Activated CD8-positive, alpha-beta memory T cell treated with anti-CD3 and anti-CD28 coated beads for 48 hours (primary cell): ENCODE measurements at places on chromosomes 6 and 20.
A peak's percentile ranks its signal among the peaks of the same experiment; 100 is the strongest.

GRCh38 chr20:13694420-13695150, 55.9 kb upstream of the TASP1 start:
- DNase-seq, result no peak

DNA sequence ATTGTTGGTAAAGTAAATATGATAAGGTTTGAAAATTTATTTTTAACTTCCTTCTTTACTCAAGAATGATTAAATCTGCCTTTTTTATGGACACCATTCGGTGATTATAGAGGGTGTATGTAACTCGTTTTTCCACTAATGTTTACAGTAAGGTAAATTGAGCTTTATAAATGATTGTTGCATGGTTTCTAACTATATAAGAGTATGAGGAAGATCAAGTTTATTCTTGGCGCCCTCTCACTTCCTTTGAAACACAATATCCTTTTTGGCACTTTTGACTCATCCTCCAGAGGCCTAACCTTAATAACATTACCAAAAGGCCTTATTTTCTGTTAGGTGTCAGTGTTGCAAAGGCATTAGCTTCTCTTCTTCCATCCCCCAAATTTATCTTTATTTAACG, 41.8 kb upstream of the MTRF1L start:
- no peak for DNase-seq

- no peak for DNase-seq
These were observed 58.4 kb downstream of the TRIM38 start for GRCh38 chr6:26021001-26021349.

DNA sequence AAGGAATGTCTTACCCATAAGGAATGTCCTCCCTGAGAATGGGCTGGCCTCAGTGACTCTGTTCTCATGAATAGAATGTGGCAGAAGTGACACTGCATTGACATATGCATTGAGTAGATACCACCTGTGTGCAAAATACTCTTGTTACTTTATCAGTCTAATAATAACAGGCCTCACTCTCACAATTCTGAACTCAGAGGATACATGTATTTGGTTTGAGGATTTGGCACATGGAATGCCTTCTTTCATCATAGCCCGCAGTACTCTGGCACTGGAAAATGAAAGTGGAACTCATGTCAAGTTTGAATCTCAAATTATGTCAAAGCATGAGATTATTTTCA, 52.9 kb upstream of the PLCB4 start:
- DNase-seq, result no peak

DNA sequence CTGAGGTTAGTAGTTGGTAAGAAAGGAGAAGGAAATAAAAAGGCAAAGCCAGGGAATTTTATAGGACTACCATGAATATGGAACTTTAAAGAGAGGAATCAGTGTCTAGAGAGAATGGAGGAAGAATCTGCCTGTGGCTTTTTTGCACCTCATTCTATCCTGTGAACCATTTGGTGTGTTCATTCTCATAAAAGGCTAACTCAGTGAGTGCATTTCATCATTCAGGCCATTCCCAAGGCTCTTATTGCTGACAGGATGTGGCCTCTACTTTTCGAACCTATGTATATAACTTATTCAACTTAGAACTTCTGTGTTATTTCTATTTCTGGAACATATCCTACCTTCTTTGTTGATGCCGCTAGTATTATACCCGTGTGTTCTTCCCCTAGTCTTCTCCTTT, 27.1 kb downstream of the HSF2 start:
- DNase-seq, result no peak

DNA sequence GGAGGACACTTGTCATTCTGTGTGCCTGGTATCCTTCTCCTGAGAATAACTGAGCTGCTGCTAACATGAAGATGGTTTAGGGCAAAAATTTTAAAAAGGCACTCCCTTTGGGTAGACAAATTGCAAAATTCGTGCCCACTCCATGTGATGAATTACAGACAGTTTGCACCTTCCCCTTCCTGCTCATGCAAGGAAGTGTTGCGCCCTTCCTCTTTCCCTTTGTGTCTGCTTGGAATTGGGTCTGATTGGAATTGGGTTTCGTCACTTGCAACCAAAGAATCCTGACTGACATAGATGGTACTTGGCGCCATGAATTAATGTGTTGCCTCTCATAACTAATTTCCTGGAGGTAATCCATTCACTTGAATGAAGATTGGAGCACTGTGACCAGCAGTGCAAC, 62.3 kb upstream of the SHLD1 start:
- DNase-seq, result no peak

DNA sequence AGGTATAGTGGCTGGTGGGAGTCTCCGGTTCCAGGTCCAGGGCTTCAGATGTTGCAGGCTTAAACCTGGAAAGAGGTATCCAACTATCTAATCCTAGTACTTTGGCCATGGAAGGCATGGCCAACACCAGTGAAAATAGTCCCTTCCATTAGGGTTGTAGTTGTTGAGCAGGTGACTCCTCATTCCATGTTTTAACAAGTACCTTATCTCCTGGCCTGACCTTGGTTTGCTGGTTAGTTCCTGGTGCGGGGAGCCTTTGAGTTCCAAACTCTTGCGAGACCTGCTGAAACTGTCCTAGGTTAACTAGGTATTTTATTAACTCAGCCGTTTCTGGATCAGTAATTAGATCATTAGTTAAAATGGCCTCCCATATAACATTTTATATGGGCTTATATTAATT, 165.1 kb upstream of the PROKR2 start:
- no peak for DNase-seq

DNA sequence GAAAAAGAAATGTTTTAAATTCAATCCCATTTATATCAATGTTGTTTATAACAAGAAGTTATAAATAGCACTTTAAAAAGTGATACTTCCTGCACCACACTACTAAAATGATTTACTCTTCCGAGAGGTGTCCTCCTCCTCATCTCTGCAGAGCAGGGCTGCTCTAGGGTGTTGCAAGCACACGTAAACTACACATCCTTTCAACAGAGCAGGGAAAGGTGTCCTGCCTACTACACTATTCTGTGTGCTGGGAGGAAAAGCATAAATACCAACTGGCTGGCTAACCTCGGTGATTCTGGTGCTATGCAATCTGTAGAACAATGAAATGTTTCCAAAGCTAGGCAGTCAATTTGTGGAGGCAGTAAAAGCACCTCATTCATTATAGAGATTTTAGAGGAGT, 89.5 kb upstream of the MAP7 start:
- no peak for DNase-seq

- no peak for DNase-seq
These were observed 164.5 kb downstream of the ERMARD start for GRCh38 chr6:169915769-169916550.

DNA sequence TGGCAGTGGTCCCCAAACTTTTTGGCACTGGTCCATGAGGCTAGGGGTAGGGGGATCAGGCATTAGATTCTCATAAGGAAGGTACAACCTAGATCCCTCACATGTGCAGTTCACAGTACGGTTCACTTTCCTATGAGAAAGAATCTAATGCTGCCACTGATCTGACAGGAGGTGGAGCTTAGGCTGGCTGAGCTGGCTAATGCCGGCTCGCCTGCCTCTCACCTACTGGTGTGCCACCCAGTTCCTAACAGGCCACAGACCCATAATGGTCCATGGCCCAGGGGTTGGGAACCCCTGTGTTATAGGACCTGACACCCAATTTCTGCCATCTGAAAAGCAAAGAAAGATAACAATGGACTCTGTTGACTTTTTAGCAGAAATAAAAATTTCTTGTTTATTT, 199.6 kb downstream of the GMPR start:
- DNase-seq, result no peak

DNA sequence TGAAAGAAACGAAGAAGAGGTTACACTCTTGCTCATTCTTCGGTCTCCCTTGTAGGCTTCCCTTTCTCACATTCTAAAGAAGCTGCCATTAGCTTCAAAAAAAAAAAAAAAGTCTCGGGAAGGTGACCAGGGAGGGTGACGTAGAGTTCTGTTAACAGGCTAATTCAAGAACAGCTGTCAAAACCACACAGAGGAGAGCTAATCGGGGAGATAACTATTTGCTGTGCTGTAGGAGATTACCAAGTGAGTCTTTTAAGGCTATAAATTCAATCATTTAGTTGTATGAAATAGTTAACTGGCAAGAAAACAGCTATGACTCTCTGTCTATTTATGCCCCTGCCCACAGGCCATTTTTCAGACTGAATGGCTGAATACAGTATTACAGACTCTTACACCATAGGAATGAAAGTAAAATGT, 256.8 kb downstream of the SYNE1 start:
- DNase-seq, result no peak

GRCh38 chr6:21594416-21595281, 1.1 kb downstream of the SOX4 start:
- DNase-seq, result peak; percentile 19

- DNase-seq, result no peak
These were observed 160.8 kb upstream of the RSPO3 start for GRCh38 chr6:126957721-126958120.

- no peak for DNase-seq
These were observed 40.1 kb downstream of the FAM120B start for GRCh38 chr6:170346649-170347048.

DNA sequence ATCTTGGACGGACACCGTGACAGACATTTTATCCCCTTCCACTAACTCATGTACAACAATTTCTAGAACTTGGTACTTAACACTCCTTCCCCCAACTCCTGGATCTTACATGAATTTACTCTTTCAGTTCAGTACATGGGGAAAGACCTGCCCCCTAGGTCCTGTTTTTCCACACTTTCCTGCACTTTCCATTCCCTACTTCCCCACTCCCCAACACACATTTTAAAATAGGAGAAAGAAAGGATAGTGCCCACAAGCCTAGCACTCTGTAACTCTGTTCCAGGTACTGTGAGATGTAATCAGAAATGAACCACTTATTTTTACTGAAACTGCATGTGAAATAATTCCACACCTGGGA, 1.3 kb downstream of the ADGRG6 start:
- no peak for DNase-seq

- no peak for DNase-seq
These were observed 74.4 kb upstream of the RIPOR2 start for GRCh38 chr6:25010176-25010575.

GRCh38 chr6:148790817-148791216, 44.0 kb downstream of the UST start:
- DNase-seq, result no peak

GRCh38 chr6:16493802-16494201, 255.4 kb downstream of the GMPR start:
- DNase-seq, result no peak

GRCh38 chr6:140846503-140847261, 1286.0 kb upstream of the GJE1 start:
- DNase-seq, result no peak

- no peak for DNase-seq
These were observed 51.3 kb downstream of the AKAP12 start for GRCh38 chr6:151290877-151291721.

DNA sequence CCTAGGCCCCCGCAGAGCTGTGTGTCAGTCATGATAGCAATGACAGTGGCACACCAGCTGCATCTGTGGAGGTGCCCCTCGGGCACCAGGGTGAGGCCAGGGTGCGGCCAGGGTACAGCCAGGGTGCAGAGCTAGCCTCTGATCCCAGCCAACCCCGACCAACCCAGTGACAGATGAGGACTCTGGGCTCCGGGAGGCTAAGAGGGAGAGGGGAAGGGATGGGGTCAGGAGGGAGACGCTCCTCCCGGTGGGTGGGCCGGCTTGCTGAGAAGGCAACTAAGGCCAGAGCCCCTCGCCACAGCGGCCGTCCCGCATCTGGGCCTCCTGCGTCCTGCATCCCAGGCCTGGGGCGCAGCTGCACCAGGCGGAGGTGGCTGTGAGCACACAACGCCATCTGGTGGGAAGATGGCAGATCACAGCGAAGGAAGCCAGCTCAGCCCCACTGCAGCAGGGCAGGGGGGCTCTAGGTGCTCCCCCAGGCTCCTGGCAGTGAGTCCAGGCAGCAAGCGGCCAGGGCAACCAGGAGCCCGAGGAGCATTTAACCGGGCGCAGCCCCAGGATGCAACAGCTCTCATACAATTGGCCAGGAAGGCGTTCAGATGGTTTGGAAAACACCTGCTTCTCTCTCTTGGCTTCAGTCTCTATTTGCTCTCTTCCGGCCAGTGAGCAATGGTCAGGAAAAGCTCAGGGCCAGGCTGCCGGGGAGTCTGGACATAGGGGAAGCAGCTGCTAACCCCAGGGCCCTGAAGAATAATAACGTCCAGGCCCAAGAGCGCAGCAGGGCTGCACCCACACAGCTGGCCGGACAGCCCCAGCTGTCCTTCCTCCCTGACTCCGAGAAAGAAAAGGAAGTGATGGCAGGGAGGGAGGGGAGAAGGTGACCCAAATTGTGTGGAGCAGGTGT, 169.4 kb downstream of the TAF4 start:
- no peak for DNase-seq

GRCh38 chr20:49916146-49917002, 1.0 kb upstream of the SPATA2 start:
- DNase-seq, result no peak

- no peak for DNase-seq
These were observed 768.8 kb upstream of the SLC35B3 start for GRCh38 chr6:9204171-9204570.

DNA sequence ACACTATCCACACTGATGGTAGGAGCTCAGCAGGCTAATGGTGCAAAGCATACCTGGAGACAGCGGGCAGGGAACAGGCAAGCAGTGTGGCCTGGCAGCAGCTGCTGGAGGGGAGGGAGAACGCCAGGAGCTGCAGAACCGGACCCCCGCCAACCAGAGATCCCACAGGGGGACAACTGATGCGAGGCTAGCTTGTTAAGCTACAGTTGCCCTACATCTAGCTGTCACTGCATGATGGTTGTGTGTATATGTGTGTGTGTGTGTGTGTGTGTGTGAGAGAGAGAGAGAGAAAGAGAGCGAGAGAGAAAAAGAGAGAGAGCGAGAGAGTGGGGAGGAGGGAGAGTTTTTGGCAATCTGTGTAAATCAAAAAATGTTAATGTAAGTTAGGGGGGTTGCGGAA, 69.7 kb upstream of the NHSL1 start:
- DNase-seq, result no peak

- no peak for DNase-seq
These were observed 70.4 kb upstream of the IPCEF1 start for GRCh38 chr6:154426997-154427396.

- no peak for DNase-seq
These were observed 50.9 kb downstream of the ILRUN start for GRCh38 chr6:34645627-34646026.

- DNase-seq, result no peak
These were observed 30.0 kb upstream of the ZNF133 start for GRCh38 chr20:18258126-18258860.

DNA sequence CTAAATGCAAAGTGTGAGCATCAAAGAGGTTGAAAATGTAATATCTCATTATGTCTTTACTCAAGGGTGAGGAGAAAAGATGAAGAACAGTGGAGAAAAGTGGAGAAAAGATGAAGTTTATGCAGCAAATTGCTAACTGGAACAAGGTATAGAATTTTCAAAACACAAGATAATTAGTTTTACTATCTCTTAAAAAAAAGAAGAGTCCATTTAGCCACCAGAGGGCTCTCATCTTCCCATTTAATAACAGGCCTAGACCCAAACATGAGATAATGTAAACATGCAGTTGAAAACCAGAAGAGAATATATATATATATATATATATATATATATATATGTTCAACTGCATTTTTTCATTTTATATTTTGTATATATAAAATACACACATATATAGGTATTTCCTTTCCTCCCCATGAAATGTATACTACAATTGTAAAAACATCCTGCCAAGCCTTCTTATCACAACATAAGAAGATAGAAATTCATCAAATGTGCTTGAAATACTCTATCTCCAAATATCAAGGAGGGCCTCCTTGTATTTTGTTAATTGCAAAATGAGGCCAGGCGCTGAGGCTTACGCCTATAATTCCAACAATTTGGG, 78.4 kb downstream of the ADTRP start:
- no peak for DNase-seq

GRCh38 chr20:10596710-10597121, 77.1 kb downstream of the JAG1 start:
- DNase-seq, result no peak

GRCh38 chr6:108156180-108156937, 9.5 kb upstream of the NR2E1 start:
- no peak for DNase-seq
